ENCODE measurements at places on chromosomes 1 and 21.

- peak; percentile 83 for DNase-seq
These were observed 208.8 kb downstream of the KIF26B start for GRCh38 chr1:245363461-245364200.

GRCh38 chr1:164472841-164473240 lies 86.1 kb upstream of the PBX1 start:
- DNase-seq, result no peak

- DNase-seq, result no peak
These were observed 7.8 kb downstream of the NUAK2 start for GRCh38 chr1:205313563-205314308.

GRCh38 chr1:25891606-25892005 lies 14.6 kb downstream of the STMN1 start:
- no peak for DNase-seq

DNA sequence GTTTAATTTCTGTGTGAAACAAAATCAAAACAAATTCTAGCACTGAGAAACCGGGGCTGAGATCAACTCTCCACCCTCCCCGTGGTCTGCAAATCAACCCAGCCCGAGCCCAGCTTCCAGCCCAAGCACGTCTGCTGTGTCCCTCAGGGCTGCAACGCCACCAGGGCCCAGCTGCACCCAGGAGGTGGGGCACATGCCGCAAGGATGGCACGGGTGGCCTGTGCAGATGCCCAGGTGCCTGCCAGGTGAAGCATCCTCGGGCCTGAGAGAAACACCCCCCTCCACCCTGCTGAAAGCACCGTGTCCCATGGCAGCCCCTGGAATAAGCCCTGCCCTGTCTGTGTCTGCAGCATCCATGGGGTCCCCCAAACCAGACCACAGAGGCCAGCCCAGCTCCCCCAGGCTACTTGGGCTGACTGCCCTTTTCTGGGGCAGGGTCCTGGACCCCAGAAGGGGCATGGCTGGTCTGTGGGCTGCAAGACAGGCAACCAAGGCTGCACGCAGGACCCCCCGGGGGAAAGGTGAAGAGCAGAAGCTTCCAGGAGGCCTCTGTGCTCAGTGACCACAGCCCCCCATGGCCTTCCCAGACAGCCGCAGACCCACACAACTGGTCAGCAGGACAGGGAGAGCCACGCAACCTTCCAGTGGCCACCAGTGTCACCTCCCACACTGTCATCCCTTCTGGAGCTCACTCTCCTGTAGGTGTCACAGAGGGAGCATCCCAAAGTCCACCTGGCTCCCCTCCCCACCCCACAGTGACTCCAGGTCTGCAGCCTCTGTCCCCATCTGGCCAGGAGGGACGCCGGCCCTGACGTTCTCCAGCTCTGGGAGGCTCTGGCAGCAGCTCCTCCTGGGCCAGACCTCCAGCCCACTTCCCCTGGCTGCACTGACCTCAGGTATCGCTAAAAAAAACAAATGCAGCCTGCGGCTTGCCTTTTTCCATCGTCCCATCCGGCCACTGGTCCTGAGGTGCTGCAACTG lies 7.7 kb downstream of the WNT9A start:
- DNase-seq, result no peak
